Nucleus accumbens (tissue), 56 donors: ENCODE measurements at places on chromosomes 3 and 15.

DNA sequence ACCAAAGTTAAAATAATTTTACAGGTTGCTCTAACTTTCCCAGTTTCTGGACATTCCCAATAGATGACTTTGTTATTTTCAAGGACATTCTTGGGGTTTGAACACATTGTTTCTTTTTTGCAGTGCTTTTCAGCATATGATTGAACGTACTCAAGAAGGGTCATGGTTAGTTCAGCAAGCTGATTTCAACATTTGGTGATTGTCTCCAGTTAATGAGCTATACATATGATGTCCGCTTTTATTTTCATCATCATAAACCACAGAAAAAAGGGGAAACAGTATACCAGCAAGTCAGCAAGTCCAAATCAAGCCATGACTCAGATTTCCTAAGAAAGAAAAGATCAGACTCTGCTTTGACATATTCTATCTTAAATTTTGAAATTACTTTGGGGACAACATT lies 69.4 kb downstream of the B3GALNT1 start:
- no peak for DNase-seq

- DNase-seq, result no peak
Observed at GRCh38 chr3:180329187-180329586, 272.8 kb upstream of the TTC14 start.

DNA sequence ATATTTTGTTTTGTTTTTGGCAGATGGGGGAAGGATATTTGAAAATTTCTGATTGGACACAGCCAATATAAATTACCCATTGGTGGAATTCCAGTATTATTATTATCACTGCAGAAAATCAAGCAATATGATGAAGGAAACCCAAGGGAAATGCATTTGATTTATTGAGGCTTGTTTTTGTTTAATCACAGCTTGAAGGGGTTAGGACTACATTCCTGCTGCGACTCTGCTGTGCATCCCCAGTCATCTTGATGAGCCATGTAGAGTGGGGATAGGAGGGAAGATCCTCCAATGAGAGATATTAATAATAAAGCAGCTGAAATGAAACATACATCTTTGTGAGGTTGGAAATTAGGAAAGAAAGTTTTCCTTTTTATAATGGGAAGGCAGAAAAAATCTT lies 208.6 kb downstream of the GAP43 start:
- DNase-seq, result no peak

DNA sequence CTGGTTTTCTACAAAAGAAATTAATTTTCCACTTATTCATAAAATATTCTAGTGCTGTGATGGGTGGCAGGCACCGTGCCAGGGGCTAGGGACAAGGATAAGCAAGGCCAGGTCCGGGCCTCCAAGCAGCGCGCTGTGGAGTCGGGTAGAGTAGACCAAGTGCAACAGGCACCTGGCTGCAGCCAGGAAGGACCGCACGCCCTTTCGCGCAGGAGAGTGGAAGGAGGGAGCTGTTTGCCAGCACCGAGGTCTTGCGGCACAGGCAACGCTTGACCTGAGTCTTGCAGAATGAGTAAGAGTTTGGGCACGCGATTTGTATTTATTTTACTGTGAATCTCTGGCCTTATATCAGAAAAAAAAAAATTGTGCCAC lies at the start of gene CASR:
Gene CASR, plus strand, starts transcription at position 148 of the 372 bp plus-strand sequence. CDS start 70,522 bp downstream, outside the sequence.
- DNase-seq, result no peak

- DNase-seq, result no peak
Observed at GRCh38 chr3:28564211-28564610, 215.6 kb upstream of the AZI2 start.

DNA sequence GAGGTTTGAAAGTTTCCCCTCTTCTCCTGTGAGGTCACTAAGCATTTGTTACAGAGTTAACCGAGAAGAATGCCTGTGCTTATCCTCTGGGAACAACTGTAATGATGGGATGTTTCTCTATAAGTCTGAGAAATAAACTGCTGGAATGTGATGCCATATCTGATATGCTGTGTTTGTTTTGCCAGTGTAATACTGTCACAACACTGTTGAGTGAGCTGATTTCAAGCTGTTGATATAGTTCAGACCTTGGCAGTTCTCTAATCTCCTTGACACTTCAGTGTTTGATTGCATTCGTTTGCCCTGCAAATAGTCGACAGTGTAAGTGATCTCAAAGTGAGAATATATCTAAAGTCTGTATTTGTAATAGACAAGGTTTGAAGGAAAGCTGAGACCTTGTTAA lies 73.3 kb downstream of the PTPRG start:
- DNase-seq, result no peak
